ENCODE measurements at places on chromosomes 12 and 14. TPM values are rescaled to one million over a fixed set of nuclear protein-coding genes. Genes with fewer than 3 reads are reported as not detected.

- H3K27ac ChIP-seq: no peak overlapping the region
- H3K4me1 ChIP-seq: peaks cover 26% of the 10 kb centered on the region
- no peak overlapping the region for H3K4me3 ChIP-seq
Observed at GRCh38 chr12:132605892-132606291, 4.5 kb downstream of the LRCOL1 start.

DNA sequence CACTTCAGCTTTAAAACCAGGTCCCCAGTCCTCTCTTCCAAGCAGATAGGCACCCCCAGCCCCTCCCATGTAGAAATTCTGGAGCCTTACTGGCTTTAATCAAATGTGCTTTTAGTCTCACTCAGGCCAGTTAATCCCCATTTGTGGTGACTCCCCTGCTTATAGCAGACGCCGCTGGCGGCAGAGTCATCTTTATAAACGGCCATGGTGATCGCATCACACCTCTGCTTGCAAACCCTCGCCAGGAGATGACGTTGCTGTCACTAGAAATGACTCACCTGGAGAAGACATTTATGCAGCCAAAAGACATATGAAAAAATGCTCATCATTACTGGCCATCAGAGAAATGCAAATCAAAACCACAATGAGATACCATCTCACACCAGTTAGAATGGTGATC lies 369.3 kb downstream of the VRK1 start:
- no peak overlapping the region for H3K4me3 ChIP-seq
- no peaks in the 10 kb centered on the region for H3K4me1 ChIP-seq
- H3K27ac ChIP-seq: no peak overlapping the region
- H3K36me3 ChIP-seq: no peaks in the 10 kb centered on the region
- no peaks in the 10 kb centered on the region for H3K27me3 ChIP-seq

DNA sequence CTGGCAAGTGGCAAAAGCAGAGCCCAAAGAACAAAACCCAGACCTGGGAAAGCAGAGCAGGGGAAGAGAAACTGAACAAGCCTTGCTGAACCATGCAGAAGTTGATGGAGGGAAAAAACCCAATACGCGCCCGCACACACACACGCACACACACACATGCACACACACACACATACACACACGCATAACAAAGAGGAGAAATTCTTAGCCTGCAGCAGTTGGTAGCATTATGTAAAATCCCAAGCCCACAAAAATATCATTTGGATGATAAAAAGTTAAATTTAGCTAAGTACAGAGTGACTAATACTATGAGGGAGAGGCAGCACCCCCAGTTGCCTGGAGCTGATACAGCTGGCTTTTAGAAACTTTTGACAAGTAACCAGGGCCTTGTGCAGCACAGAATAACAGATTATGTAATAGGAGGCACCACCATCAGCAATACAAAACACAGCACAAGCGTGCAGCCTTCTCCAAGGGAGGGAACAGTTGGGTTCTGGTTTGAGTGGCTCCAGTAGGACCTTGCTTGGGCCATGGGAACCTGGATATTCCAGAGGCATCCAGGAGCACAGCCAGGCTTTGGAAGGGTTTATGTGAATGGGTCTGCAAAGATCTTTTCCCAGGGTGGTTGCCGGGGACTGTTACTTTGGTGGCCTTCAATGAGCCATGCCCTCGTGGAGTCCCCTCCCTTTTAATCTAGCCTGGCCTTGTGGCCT lies 35.3 kb downstream of the PITPNM2 start:
- H3K27ac ChIP-seq: peak overlapping the region; percentile 74
- H3K4me3 ChIP-seq: no peak overlapping the region
- H3K36me3 ChIP-seq: no peaks in the 10 kb centered on the region
- H3K4me1 ChIP-seq: peaks cover 21% of the 10 kb centered on the region
- no peak for DNase-seq
- H3K27me3 ChIP-seq: no peaks in the 10 kb centered on the region

DNA sequence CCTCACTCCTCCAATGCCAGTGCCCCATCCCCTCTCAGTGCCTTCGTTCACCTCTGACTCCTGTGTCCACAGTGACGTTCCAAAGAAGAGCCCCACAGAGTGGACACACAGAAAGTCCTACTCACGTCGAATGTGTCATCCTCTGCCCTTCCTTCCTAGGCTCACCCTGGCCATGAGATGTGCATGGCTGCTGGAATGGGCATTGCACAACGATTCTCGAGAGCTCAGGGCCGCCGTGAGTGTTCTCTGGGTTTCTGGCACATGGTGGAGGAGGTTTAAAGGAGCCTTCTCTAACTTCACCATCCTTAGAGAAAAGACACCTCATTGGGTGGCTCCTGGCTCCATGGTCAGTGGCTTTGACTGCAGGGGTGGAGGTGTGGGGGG lies 12.8 kb upstream of the CEP170B start:
- H3K27me3 ChIP-seq: peaks cover 23% of the 10 kb centered on the region
- DNase-seq: no peak
- H3K36me3 ChIP-seq: no peaks in the 10 kb centered on the region
- no peak overlapping the region for H3K4me3 ChIP-seq
- H3K4me1 ChIP-seq: no peaks in the 10 kb centered on the region

GRCh38 chr14:94100847-94101246 lies 9.7 kb upstream of the IFI27 start:
- H3K27ac ChIP-seq: no peak overlapping the region
- H3K36me3 ChIP-seq: peaks cover 6% of the 10 kb centered on the region
- no peak for DNase-seq
- H3K27me3 ChIP-seq: no peaks in the 10 kb centered on the region

DNA sequence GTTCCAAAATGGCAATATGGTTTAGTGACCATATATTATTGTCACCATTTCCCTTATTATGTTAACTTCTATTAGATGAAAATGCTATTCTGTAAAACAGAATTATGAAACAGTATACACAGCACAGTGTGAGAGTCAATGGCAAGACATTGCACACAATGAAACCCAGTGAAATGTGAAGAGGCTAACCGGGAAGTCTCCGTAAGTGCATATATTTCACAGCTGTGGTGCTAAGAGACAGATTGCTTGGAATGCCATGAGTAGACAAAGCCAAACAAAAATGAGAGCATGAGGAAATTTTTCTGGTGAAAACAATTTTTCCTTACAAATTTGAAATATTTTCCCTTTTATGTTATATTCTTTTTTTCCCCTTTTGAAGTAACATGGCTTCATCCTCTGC lies 49.4 kb downstream of the DYRK2 start:
- H3K27ac ChIP-seq: no peak overlapping the region
- H3K4me3 ChIP-seq: no peak overlapping the region
- DNase-seq: no peak
- H3K36me3 ChIP-seq: no peaks in the 10 kb centered on the region
- peaks cover 15% of the 10 kb centered on the region for H3K4me1 ChIP-seq
- H3K27me3 ChIP-seq: no peaks in the 10 kb centered on the region

- no peak overlapping the region for H3K27ac ChIP-seq
- H3K4me3 ChIP-seq: no peak overlapping the region
- no peak for DNase-seq
- no peaks in the 10 kb centered on the region for H3K4me1 ChIP-seq
Observed at GRCh38 chr12:80068173-80068572, 31.2 kb upstream of the OTOGL start.

DNA sequence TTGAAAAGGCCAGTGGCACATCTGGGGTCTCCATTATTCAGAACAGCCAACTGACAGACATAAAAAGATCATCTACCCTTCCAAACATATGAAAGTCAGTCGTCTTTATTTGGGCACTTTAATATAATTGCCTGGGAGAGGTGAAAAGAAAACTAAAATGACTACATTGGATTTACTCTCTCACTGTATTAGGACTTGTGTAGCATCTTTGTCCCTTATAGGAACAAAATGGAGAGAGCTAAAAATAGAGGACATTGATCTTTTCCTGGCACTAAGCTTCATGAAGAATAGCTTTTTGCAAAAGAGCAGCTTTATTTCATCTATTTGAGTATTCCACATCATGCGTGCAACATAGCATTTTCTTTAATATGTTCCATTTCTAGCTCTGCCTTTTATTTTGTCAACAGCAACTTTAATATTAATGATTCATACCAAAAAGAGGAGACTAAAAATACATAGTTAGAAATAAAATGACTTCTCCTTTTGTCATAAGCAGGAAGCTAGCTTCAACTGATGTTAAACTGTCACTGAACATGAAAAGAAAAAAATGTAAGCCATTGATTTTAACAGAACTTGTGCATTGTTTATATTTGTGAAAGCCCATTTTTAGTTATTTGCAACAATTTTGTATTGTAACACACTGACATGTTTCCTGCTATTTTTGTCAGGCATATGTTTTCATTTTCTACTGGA lies 254.6 kb downstream of the SEC23A start:
- H3K27ac ChIP-seq: no peak overlapping the region
- H3K4me3 ChIP-seq: no peak overlapping the region
- DNase-seq: no peak
- H3K36me3 ChIP-seq: no peaks in the 10 kb centered on the region
- no peaks in the 10 kb centered on the region for H3K4me1 ChIP-seq

DNA sequence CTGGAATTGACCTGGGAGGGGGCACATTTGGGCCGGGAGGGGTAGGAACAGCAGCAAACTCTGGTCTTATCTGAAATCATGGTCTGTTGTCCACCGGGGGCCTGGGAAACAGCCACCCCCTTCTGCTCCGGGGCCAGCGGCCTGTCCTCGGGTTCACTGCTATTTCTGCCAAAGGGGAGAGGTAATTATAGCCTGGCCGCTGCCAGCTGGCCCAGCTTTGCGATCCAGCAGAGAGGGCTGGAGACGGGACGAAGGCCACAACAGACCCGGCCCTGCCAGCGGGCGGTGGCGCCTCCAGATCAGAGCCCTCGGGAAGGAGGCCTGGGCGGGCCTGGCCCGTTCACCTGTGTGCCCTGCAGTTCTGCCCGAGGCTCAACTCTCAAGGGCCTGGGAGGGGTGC lies at the start of gene C14orf180:
Gene C14orf180 (plus strand): TSS at position 258 of the 400 bp plus-strand sequence. CDS start 6,667 bp downstream, outside the sequence.
- H3K27me3 ChIP-seq: peaks cover 68% of the 10 kb centered on the region
- H3K27ac ChIP-seq: no peak within 1 kb of the TSS
- H3K4me1 ChIP-seq: no peaks in the 10 kb centered on the region
- no peak within 1 kb of the TSS for H3K4me3 ChIP-seq

DNA sequence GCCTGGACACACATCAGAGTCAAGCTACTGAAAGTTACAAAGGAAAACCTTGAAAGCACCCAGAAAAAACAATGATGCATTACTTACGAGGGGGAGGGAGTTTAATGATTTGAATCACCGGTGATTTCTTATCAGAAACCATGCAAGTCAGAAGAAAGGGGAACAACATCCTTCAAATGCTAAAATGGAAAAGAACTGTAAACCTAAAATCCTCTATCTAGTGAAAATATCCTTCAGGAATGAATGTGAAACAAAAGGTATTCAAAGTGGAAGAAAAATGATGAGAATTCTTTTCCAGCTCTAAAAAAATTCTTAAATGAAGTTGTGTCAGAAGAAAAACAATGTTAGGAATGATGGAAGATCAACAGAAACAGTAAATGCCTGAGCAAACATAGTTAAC lies 16.8 kb downstream of the SCAF11 start:
- DNase-seq: no peak
- no peak overlapping the region for H3K4me3 ChIP-seq
- H3K27me3 ChIP-seq: no peaks in the 10 kb centered on the region
- H3K4me1 ChIP-seq: peaks cover 65% of the 10 kb centered on the region

DNA sequence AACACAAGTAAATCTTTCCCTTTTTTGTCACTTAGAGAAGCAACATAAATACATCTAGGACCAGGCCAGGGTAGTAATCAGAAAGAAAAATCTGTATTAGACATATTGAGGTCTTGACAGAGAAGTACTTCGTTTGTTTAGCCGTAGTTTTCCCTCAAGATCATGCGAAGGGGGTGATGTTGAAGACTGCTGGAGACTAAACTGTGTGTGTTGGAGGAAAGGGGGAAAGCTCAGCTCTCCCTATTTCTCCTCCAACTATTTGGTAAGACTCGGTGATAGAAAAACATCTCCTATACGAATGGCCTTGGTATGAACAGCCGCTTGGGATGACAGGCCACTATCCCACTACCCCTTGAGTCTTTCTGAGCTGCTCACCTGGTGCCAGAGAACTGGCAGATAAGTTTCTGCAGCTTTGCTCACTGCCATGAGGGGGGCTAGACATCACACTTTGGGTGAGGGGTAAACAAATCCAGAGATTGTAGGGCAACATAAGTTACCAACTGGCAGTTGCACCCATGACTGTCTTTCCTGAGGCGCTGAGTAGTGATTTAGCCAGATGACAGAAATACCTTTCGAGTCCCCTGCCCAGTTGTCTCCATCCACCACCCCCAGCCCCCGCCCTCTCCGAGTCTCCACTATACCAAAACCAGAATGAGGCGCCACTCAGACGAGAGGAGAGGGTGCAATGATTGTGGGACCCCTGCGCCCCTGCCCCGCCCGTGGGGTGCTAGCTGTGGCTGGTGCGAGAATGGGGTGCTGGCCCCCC lies 685 bp downstream of the VAMP1 start:
- H3K27ac ChIP-seq: peak overlapping the region; percentile 93
- H3K4me1 ChIP-seq: peaks cover 40% of the 10 kb centered on the region
- H3K36me3 ChIP-seq: peaks cover 26% of the 10 kb centered on the region
- DNase-seq: no peak
- H3K4me3 ChIP-seq: peak overlapping the region; percentile 87
- no peaks in the 10 kb centered on the region for H3K27me3 ChIP-seq

- H3K27ac ChIP-seq: no peak overlapping the region
- no peak for DNase-seq
- no peaks in the 10 kb centered on the region for H3K4me1 ChIP-seq
- peaks cover 96% of the 10 kb centered on the region for H3K36me3 ChIP-seq
Observed at GRCh38 chr12:118404876-118405521, 28.6 kb downstream of the SUDS3 start.

DNA sequence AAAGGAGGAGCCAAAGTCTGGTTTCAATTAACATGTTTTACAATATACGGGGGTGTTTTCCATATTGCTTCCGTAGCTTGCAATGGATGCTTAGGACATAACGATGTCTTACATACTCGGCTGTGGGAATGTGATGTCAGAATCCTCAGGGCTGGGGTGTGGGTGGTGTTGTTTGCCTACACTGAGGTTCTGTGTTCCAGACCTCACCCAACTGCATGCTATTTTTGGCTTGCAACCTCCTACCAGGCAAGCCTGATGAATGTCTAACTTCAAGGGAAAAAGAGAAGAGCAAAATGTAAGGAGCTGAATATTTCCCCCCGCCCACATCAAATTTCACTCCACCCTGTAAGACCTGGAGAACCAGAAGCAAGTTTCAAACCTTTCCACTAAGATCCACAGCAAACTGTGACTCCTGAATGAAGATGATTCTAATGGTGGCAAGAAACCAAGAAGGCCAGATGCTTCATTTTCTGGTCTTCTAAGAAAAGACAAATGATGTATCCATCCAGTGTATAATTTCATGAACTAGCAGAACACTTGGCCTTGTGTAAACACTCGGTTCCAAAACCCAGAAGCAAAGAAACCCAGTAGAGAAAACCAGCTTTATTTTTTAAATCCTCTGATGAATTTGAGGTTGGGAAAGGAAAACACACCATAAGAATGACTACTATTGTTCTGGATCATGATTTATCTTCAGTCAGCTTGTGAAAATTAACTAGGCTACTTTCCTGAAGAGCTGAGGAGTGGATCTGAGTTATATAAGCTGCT lies 227.9 kb downstream of the DACT1 start:
- no peak overlapping the region for H3K4me3 ChIP-seq
- H3K4me1 ChIP-seq: no peaks in the 10 kb centered on the region
- no peaks in the 10 kb centered on the region for H3K27me3 ChIP-seq
- DNase-seq: no peak
- H3K27ac ChIP-seq: no peak overlapping the region

CCDC177 gene
- total RNA-seq: not detected

TAMALIN gene
- 85.5 TPM for total RNA-seq
